Activated CD4-positive, alpha-beta T cell treated with anti-CD3 and anti-CD28 coated beads, Interleukin-2, amount 50 U/mL, for 24 hours (primary cell): ENCODE measurements at places on chromosomes 4 and X.

DNA sequence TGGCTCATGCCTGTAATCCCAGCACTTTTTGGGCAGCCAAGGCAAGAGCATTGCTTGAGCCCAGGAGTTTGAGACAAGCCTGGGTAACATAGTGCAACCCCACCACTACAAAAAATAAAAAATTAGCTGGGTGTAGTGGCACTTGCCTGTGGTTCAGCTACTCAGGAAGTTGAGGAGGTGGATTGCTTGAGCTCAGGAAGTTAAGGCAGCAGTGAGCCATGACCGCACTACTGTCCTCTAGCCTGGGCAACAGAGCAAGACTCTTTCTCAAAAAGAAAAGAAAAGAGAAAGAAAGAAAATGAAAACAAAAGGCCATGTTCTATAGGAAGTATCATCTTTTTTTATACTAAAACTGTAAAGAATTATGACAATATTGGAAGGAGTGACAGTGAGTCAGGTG lies 38.5 kb downstream of the NEK1 start:
- no peak for DNase-seq

GRCh38 chr4:173707658-173708419 lies 177.8 kb upstream of the HAND2 start:
- no peak for DNase-seq

GRCh38 chr4:108215055-108215454 lies 46.3 kb upstream of the LEF1 start:
- DNase-seq, result no peak

GRCh38 chr4:98204236-98204553 lies 57.0 kb upstream of the RAP1GDS1 start:
- no peak for DNase-seq

DNA sequence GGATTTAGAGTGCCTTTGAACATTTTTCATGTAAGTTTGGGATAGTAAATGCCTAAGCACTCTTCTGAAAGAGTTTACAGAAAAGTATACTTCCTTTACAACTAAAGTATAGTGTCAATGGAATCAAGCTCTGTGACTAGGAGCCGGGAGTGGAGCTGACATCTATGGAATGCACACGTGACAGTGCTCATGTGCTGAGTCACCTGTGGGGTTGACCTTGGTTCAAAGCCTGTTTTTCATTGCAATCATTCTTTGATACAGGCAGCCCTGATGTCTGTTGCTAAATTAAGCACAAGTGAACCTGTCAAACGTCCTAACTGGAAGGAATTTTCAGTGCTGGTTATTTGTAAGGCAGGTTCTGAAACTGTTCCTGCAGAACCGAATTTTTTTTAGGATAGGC lies 82.5 kb downstream of the GPAT3 start:
- DNase-seq, result no peak

GRCh38 chr4:150217808-150218207 lies 139.6 kb downstream of the DCLK2 start:
- DNase-seq, result no peak

DNA sequence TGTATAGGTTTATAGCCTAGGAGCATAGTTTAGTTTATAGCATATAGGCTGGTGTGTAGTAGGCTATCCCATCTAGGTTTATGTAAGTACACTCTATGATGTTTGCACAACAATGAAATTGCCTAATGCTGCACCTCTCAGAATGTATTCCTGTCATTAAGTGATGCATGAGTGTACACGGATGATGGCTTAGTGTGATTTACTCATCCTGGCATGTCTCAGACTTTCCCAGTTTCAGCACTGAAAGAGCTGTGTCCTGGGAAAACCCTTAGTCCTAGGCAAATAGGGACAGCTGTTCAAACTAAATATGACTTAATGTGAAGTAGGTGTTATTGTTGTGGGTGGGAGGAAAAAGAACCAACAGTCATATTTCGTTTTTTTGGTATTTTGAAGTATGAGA lies 264.9 kb upstream of the MAGEB18 start:
- no peak for DNase-seq

DNA sequence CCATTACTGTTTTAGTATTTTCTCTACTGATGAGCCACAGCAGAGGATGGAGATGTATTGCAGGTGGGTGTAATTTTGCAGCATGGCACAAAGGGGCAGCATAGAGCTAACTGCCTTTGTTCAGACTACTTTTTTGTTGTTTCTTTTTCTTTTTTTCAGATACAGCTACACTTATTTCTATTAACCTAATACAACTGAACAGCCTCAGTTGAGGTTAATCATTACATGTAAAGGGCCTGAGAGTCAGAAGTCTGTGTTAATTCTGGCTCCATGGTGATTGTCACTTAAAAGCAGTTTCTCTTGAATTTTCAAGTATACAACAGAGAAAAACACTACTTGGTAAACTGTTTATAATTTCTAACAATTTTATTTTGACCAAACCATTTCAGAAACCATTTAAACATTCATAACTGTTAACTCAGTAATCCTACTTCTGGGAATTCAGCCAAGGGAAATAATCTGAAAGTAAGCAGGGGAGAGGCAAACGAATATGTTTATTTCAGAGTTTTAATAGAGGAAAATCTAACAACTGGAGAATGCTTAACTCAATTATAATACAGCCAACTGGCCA lies 13.9 kb upstream of the PPEF2 start:
- no peak for DNase-seq

DNA sequence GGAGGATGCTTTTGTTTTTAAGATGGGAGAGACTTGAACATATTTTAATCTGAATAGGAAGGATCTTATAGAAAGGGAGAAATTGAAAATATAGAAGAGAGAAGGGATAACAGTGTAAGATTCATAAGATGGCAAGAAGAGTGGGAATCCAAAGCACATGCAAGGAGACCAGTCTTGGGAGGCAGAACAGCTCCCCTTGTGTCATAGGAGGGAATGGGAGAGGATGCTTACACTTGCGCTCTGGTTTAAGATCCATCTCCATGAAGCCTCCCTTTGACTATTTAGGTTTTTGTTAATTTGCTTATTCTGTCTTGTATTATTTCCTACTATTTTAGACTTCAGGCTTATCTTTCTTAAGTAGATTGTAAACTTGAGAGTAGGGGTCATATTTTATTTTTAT lies 42.7 kb downstream of the KIF4A start:
- no peak for DNase-seq

DNA sequence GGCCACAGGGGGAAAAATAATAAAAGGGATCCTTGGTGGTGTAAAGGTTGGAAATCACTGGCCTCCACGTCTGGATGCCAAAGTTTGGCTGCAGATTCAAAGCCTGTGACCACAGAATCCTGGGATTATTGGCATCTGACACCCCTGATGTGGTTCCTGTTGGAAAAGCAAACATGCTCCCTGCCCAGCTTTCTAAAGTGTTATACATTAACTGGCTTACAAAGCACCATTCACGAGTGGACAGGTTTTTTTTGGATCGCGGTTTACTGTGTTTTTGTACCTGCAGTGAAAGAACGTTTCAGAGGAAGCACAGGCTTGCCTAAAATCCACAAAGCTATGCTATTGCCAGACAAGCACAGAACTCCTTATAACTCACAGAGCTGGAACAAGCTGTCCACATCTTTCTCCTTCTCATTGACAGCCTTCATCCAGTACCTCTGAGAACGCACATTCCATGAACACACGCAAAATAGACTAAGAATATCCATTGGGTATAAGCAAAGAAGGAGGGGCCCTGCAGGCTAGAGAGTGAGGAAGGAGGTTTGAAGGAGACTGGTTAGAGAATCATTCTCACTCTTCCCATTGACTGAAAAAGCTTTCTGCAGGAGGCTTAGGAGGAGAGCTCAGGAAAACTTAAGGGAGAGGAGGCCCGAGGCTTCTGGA lies 14.5 kb upstream of the CAPN6 start:
- no peak for DNase-seq

GRCh38 chrX:111318901-111319300 lies 48.6 kb upstream of the CAPN6 start:
- no peak for DNase-seq
